ENCODE measurements at places on chromosomes 1 and 21.

DNA sequence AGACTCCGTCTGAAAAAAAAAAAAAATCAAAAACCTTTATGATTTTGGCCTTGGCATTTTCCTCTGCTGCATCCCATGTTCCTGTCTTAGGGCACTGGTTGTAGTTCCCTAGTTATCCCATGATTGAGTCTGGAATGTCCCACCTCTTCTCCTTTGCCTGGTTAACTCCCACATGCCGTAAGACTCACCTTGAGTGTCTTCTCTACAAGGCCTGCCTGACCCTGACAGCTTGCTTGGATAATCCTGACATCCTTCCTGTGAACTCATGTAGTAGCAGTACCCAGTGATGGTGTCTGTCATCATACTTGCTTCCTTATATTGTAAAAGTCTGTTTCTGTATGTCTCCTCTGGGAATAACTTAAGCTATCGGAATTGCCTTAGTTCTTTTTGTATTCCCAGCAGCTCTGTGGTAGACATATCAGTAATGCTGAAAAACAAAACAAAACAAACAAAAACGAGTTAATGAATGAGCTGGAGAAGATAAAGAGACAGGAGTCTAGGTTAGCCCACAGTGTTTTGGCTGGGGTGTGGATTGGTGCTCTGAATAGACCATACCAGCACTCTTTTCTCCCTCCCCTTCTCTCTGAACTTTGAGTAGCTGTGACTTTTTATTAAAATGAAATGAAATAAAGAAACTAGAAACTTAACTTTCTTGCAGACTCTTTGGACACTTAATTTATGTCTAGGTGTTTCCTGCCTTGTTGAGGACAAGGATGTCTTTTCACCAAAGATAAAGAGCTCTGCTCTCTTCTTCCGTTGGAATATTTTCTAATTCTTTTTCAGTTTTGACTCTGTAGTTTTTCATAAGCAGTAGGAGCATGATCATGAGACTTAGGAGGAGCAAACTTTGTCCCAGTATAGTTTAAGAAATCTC, 15.1 kb downstream of the NEK7 start:
- no peak for DNase-seq

DNA sequence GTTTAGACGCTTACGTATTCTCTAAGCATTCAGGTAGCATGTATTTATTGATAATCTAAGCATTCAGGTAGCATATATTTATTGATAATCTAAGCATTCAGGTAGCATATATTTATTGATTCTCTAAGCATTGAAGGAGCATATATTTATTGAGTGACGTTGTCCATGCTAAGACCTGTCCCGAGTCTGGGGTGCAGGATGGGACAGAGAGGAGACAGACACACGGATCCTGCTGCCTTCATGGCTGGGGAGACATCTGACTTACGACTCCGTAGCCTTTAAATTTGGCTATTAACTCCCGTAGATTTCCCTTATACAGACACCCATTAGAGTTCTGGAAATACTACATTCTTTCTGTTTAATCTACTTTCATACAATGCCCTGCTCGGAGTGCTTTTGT, 982 bp downstream of the SCCPDH start:
- DNase-seq = no peak

- DNase-seq = no peak
Measured at GRCh38 chr1:31681415-31681814, 22.4 kb downstream of the COL16A1 start.

DNA sequence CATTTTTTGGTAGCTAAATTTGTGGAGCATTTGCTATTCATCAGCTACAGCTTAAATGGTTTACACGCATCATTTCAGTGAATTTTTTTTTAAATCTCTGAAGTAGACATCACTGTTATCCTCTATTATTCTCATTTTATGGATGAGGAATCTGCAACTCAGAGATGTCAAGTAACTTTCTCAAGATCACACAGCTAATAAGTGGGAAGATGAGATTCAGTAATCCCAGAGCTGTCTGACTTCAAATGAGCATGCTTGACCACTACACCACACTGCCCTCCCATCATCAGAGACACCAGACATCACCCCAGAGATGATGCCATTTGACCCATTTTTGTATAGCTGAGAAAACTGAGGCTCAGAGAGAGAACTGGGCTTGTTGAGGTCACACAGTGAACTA, 116.4 kb downstream of the RRAGC start:
- DNase-seq = no peak

- DNase-seq = peak; percentile 74
Measured at GRCh38 chr1:92298573-92299476, at the start of the genes GLMN and RPAP2. TSS of gene GLMN (minus strand) at chr1:92298987. CDS start at chr1:92297999, 988 bp downstream. TSS of gene RPAP2 (plus strand) at chr1:92299059. CDS start at chr1:92299074, 15 bp downstream.

DNA sequence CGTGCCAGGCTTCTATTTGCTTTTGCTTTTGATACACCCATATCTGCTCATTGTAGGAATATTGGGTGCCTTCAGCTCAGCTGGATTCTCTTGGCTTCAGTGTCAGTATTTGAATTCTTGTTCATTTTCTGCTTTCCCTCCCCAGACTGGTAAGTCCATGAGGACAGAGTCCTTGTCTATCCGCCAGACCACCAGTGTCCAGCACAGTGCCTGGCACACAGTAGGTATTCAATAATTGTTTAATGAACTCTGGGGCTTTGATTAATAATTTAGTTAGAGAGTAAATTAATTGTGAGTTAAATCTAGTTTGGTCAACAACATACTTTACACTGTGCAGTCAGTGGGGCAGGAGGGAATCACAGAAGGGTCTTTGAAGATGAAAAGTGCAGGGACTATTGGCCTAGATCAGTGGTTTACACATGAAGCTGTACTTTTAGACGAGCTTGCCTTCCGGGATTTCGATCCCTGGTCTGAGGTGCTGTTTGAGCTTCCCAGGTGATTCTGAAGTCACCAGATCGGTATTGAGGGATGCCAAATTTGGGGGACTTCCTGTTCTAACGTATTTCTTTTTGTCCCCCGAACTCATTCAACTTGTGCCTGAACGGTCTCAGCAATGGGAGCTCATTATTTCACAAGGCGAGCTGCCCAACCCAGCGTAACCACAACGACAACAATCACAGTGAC, 119.1 kb upstream of the JUN start:
- no peak for DNase-seq

DNA sequence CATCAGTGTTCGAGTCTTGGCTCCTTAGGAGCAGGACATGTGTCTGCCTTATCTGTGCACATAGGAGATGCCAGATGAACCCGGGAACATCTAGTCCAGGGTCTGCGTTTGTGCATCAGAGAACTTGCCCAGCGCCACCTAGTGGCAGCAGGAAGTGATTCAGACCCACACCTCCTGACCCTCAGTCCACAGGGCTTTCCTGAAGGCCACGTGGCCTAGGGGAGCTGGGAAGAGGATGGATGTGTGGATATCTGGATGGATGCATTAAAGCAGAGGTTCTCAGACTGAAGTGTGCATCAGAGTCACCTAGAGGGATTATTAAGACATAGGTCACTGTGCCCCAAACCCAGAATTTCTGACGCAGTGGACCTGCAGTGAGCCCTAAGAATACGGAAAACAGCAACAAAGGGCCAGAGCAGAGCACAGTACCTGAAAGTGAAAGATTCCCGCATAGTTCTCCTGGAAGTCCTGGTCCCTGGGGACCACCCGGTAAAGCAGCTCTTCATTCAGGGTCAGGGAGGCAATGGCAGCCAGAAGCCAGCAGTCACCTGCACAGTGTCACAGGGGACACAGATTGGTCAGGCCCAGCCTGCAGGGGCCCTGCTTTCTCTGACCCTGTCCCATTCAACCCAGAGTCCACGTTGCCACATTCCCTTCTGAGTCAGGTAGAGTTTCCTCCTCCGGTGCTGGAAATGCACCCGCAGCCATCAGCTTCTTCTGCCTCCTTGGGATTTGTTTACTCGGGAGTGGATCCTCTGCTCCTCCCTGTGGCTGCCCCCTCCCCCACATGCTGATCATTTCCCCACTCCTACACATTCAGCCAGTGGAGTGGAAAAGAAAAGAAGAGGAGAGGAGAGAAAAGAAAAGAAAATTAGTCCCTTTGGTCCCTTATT, 37.0 kb downstream of the CAPN8 start:
- peak; percentile 55 for DNase-seq

DNA sequence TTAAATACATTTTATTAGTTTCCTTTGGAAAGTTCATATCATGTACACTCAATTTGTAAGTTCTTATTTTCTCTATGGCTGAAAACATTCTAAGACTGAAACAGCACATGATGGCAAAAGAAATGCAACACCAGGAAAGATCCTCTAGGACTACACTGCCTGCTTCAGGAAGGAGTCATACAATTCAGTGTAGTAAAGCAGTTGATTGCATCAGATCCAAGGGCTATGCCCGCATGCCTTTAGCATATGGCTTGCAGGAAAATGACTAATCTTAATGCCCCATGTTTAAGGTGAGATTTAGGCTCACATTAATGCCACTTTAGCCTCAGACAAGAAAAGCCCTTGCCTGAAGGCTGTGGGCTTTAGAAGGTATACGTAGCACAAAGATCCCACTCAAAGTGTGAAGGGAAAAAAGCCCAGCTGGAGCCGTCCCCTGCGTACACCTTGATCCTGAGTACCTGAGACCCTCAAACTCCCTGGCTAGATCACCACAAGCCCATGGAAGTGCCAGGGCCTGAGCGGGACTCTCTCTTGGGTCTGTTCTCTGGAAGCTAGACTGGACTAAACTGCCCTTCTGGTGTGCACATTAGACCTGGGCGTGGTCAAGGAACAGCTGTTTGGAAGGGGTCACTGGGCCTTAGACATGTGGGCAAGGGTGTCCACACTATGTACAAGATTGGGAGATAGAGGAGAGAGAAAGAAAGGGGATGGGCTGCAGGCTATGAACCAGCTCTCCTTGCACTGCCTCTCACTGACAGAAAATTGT, 52.9 kb downstream of the ESRRG start:
- DNase-seq = peak; percentile 5

- no peak for DNase-seq
Measured at GRCh38 chr1:52122384-52122783, 19.5 kb upstream of the ZFYVE9 start.

DNA sequence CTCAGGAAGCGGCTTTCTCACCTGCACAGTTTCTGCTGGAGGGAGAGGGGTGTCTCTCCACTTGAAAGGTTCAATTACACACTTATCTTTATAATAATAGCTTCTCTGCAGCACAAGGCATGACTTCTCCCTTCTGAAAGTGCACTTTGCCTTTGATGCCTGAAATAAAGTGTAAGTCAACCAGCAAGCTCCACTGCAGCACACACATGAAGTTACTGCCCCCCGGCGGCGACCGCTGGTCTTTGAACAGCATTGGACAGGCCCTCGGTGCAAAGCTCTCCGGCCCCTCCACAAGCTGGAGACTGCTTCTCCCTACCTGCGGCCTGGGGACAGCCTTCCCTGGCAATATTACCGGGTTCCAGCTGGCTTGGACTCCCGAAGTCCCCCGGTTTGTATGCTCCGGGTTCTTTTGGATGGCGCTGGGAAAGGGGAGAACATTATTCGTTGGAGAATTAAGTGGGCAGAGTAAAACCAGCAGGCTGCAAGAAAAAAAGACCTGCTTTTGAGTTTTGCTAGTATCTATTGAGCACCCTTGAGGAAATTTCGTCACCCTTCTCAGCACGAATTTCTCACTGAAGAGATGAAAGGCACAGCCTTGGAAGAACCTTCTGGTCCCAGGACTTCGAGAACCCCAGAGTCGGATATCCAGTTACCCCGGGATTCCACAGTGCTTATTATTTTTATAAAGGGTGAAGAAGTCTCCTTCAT, 11.8 kb downstream of the RCAN1 start:
- DNase-seq = no peak

- DNase-seq = no peak
Measured at GRCh38 chr1:228120351-228120750, 11.3 kb upstream of the MRPL55 start.

GRCh38 chr1:79042117-79042516, 35.6 kb upstream of the ADGRL4 start:
- no peak for DNase-seq

- no peak for DNase-seq
Measured at GRCh38 chr1:148363439-148363810, 119.7 kb downstream of the PPIAL4G start.

- DNase-seq = no peak
Measured at GRCh38 chr21:32073190-32073589, 200.4 kb downstream of the HUNK start.

DNA sequence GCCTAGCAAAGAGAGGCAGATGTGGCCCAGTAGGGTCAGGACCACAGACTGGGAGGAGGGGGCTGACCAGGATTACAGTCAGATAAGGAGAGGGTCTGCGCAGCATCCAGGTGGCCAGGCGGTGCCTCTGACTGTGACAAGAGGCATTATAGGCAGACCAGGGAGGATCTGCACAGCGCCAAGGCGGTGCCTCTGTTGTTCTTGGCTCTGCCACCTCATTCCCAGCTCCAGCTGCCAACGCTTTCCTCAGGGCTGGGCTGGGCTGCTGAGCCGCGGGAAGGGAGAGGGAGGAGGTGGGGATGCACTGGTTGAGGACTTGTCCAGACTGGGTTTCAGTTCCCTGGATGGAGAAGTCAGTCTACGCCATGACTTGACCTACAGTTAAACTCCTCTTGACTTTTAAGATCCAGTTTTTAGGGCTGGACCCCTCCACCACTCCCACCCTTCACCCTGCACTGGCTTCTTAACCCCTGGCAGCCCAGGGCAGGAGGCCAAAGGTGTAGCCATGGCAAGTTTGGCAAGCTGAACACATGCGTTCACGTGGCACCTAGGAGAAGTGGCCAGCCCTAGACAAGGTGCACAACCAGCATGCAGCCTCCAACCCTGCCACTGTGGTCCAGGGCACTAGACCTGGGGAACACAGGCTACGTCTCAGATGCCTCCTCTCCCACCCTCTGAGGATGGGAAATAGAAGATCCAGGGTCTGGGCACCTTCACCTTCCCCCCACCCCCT, 4.5 kb upstream of the CRABP2 start:
- DNase-seq = peak; percentile 68

Data from SHP77 treated with DMSO at 0.1 percent for 48 hours (cell line).